ENCODE measurements at places on chromosomes 7 and 10.
A peak's percentile ranks its signal among the peaks of the same experiment; 100 is the strongest.

DNA sequence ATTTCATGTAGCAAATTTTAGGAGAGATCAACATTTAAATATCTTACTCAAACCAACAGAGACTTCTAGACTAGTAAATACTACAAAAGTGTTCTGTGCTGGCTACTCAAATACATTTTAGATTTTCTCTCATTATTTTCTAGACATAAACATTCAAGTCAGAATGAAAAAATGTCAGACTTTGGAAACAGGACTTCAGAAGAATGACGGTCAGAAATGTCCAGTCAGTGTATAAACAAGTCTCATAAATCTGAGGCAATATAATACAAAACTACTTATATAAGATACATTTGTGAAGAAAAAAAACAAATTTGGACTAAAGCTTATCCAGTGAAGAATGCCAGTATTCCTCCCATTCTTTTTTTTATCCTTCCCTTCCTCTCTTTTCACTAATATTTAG lies 25.9 kb downstream of the RNLS start:
- DNase-seq, result no peak

DNA sequence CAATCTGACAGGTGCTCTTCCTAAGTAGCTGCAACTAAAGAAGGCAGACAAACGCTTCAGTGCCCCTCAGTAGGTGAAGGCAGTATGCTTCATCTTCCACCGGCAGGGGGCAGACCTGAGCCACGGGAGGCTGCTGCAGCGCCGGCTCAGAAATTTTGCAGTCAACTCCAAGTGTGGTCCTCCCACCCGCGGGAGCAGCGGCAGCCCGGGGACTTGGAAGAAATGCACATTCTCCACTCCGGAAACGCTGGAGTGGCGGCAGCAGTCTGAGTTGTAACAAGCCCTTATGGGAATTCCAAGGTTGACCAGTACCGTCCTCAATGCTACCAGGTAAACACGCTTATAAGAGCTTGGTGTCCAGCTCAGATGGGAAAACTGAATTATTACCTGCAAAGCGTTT lies 3.4 kb downstream of the IGFBP3 start:
- peak; percentile 80 for DNase-seq

GRCh38 chr7:24521917-24522623 lies 51.2 kb upstream of the PALS2 start:
- no peak for DNase-seq

DNA sequence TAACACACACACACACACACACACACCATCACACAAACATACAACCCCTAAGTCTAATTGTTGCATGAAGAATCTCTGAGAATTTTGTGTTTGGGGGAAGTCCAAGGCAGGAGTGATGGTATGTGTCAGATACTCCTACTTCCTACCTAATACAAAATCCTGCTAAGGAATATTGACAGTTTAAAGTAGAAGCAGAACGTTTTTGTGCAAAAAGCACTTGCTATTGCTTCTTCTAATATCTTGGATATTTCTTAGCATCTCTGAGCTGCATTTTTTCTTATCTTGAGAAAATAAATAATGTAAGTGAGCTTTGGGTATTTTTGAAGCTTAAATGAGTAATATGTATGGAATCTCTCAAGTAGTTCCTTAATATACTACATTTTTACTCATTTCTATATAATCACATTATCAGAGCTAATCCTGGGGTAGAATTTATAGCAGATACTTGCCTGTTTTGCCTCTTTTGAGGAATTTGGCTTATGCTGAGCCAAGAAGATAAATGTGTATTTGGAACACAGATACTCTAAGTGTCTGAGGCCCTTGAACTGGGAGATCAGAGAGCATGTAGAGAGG lies 212.3 kb downstream of the DKK1 start:
- DNase-seq, result no peak

DNA sequence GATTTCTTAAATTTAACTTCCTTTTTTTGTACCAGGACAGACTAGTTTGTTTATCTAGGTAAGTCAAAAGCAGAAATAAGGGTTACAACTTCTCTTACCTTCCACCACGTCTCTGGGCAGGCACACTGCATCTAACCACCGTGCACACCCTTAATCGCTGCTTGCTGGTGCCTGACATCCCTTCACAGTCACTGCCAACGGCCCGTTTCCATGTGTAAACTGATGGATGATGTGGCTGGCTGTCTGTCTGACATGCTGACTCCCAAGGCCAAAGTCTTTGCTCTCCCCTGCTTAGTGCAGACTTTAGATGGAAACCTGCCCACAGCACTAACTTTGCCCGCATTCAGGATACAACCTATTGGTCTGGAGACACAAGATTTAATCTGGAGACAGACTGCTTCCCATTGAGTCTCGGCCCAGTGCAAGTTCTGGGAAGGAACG lies 1.1 kb downstream of the TMEM273 start:
- DNase-seq, result no peak

- DNase-seq, result no peak
These were observed 96.9 kb upstream of the LRRTM3 start for GRCh38 chr10:66828957-66829356.
